ENCODE measurements at places on chromosomes 5 and 9. TPM values are rescaled to one million over a fixed set of nuclear protein-coding genes. Genes with fewer than 3 reads are reported as not detected.

The TOR2A gene
- total RNA-seq, result 12.5 TPM

The PCDHA1 gene
- not detected for total RNA-seq

The GBGT1 gene
- total RNA-seq, result 0.86 TPM

The CDH9 gene
- not detected for total RNA-seq

The SNX30 gene
- 5.1 TPM for total RNA-seq

The SPINK6 gene
- not detected for total RNA-seq

The CHSY3 gene
- not detected for total RNA-seq

The LMBRD2 gene
- total RNA-seq, result 15.8 TPM

The CLIC3 gene
- total RNA-seq, result 0.43 TPM

The SLC6A3 gene
- not detected for total RNA-seq

The TIFAB gene
- total RNA-seq, result not detected
